ENCODE measurements at places on chromosomes 5 and 9.

DNA sequence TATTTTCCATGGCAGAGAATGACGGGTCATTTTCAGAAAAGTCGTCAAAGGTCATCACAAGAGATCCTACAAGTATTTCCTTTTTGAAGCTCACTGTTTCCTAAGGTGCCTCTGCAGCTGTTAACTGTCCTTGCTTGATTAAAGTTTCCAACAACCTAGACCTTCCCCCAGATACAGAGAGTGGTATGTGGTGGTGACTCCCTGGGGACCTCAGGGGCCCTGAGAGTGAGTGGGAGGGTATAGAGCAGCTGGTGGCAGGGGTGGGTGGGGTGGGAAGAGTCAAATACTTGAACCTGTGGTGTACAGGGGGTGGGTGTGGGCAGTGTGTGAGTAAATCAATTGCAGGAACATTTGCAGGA, 1.6 kb upstream of the CD72 start:
- DNase-seq, result no peak

DNA sequence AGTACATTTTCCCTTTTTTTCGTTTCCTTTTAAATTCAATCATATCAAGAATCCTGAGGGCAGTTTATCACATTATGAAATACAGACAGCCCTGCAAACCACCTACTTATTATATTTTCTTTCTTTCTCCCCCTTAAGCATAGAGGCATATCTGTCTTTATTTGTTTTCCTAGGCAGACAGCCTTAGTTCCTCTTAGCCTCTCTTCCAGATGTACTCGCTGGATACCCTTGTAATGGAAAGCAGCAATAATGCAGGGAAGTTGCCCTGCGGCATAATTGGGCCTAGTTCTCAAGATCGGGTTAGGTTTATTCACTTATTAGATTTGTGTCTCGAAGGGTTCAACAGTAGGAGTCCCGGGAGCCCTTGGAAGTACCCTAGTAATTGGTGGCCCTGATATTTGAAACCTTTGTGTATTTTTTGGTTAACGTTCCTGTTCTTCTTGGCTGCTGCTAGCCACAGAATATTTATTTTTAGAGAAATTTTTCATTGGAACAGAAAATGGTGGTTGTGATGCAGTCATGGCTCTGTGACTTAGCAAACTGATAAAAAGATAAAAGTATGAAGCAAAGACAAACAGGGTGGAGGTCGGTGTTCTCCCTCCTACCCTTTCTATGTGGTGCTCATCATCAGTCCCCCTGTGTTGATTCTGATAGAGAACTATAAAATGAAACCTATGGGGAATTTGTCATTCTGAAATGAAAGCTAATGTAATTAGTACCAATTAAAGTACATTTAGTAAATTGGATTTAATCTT, 6.4 kb downstream of the TLE4 start:
- DNase-seq, result no peak

DNA sequence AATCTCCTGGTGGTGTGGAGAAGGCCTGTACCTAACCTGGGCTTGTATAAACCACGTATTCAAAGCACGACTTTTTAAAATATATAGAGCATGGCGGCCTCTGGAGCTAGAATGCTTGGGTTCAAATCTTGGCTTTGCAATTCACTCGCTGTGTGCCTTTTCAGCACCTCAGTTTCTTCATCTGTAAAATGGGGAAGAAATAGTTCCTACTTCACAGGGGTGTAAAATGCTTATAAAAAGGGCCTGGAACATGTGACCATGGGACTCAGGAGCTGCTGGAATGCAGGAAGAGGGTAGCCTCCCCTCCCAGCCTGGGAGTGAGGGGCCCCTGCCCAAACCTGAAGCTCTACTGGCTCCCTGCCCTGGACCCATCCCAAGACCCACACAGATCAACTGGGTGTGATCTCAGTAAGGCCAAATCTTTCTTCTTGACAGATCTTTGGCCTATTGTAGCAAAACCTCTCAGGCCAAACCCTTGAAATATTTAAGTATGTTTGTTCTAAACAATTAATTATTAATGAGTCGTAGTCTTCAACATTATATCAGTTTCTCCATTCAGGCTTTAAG, 269.0 kb downstream of the ZSWIM6 start:
- DNase-seq, result no peak

DNA sequence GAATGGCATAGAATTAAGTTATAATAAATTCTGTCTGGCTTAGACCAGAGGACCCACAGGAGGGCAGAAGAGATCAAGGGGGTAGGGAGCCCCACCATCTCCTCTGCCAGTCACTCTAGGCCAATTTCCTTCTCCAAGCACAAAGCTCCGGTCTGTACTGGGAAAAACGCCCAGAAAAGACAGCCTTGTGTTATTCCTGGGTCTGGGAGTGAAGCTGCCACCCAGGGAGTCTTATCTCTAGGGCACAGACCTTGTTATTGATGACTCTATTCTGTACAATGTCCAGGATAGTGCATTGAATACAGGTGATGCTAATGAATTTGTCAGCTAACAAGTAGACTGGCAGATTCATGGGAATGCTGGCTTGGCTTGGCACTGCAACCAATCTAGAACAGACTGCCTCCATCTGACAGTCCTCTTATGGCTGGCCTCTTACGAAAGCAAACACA, 60.7 kb downstream of the MED27 start:
- DNase-seq, result no peak

DNA sequence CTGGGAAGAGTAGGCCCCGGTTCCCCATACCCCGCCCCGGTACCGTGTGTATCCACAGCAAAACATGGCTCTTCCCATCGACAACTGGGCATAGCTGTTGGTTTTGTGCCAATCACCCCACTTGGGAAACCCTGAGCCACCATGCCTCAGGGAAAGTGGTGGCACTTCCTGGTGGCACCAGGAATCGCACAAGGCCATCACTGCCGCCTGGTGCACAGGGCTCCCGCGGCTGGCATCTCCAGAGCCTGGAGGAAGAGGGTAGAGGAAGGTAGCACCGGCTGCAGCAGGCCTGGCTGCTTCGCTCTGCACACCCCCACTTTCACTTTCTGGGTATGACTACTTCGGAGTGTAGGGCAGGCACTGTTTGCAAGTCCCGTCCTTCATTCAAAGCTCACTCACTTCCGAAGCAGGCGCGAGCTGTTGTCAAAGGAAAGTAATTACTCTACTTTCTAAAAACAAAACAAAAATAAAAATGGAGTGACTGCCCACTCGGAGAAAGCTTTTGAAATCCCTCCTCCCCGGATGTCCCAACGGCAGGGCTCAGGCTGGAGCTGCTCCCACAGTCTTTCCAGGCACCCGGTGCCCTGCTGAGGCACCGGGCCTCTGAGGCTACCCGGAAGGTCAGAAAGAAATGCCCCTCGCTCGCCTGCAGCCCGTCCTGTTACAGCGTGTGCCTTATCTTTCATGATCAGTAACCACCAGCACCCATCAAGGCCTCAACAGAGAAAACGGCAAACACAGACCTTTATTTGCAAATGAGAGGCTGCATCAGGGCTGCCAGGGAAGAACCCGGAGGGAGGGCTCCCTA, 2.0 kb downstream of the BRD3 start:
- DNase-seq, result no peak

GRCh38 chr5:119280380-119280779, 75.4 kb upstream of the TNFAIP8 start:
- no peak for DNase-seq

DNA sequence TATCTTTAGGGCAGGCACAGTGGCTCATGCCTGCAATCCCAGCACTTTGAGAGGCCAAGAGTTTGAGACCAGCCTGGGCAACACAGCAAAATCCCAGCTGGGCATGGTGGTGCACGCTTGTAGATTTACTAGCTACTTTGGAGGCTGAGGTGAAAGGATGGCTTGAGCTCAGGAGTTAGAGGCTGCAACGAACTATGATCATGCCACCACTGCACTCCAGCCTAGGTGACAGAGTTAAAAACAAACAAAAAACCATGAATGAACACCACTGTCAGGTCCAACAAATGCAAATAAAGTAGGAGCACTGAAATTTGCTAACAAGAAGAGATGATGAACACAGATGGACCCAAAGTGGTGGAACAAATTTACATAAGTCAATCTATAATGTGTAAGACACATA, 4.9 kb downstream of the PTBP3 start:
- DNase-seq, result no peak

DNA sequence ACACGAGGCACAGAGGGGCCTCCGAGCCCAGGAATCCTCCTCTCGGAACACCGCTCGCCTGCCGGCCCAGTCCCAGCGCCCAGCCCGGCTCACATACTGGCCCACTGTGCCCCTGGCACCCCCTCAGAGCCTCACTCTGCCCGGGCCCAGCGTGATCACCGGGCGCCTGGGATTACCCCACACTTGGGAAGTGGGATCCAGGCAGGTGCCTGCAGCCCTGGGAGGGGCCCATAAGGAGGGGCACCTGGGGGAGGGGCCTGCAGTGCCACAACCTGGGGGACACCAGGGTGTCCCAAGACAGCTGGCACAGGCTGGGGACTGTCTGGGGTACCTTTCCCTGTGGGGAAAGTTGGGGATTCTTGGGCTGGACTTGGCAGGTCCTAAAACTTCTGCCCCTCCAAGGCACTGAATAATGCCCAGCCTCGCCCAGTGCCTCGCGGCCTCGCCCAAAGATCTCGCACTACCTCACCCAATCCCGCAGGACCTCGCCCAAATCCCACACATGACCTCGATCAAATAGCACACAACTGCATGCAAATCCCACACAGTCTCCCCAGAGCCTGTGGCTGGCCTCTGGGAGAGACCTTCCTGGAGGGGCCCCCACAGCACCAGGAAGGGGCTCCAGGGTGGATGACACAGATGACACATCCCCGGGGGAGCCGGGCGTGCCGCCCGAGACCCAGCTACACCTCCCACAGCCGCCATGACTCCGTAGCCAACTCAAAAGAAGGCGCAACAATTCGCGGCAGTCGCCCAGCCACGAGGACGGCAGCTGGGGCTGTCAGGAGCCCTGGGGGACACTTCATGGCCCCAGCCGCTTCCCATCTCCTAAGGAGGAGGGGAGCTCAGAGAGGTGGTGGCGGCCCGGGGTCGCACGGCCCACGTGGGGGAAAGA, 13.7 kb downstream of the NOTCH1 start:
- DNase-seq, result no peak

- DNase-seq, result no peak
These were observed 2.7 kb downstream of the HSPB3 start for GRCh38 chr5:54458221-54458620.

All from esophagus squamous epithelium (tissue), 5 donors.